ENCODE measurements at places on chromosomes 2 and 18.

GRCh38 chr18:21242141-21242779 lies at the start of gene GREB1L:
GREB1L (plus strand) TSS chr18:21242232; CDS start chr18:21383519, 141,287 bp downstream.
- no peak for DNase-seq

GRCh38 chr2:149038442-149039212 lies at the start of gene LYPD6B:
LYPD6B (plus strand) TSS chr2:149038699; CDS start chr2:149130949, 92,250 bp downstream.
- no peak for DNase-seq

GRCh38 chr2:171279983-171280790 lies 119.5 kb upstream of the TLK1 start:
- DNase-seq, result no peak

DNA sequence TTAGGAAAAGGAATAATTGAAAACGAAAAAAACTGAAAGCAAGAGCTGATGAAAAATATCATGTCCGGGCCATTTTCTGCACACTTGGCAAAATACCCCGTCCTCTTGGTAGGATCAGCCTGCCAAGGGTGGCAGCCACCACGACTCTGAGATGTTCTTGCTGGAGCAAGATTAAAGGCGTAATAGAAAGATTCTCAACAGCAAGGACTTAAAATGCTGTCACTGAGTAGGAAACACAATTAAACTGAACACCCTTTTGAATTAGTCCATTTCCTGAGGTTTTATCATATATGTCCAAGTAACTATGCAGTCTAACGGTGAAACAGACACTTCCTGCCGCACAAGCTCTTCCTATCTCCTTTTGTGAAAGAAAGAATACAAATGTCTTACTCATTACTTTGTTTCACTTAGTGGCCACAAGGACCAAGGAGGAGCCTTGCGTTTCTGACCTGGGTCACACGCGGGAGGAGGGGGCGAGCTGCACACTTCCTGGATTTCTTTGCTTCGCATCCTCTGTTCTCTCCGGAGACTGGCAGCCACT lies 222.7 kb downstream of the PIEZO2 start:
- no peak for DNase-seq

DNA sequence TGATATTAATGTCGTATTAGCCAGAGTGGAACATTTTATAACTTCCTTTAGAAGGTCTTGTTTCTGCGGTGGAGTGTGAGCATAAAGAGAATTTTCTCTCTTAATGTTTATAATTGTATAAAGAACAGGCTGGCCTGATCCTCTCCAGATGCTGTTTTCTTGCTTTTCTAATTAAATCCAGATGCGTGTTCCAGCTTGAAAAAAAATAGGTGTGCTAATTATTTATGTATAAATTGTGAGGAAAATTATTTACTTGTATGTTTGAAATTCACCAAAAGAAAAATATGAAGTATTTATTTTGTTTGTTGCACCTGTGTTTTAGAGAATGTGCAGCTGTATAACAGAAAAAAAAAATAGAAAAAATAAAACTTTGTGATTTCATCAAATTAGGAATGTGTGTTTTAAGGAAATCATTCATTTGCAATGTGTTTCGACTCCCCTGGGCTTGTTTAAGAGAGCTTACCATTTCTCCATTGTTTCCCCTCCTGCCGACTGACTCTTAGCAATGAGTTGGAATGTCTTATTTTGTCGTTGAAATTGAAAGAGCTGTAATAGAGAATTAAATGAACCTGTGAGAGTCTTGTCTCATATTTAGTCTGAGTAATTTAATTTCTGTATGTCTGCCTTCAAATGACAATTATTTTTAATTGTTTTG lies 220.1 kb upstream of the NXPH2 start:
- no peak for DNase-seq

DNA sequence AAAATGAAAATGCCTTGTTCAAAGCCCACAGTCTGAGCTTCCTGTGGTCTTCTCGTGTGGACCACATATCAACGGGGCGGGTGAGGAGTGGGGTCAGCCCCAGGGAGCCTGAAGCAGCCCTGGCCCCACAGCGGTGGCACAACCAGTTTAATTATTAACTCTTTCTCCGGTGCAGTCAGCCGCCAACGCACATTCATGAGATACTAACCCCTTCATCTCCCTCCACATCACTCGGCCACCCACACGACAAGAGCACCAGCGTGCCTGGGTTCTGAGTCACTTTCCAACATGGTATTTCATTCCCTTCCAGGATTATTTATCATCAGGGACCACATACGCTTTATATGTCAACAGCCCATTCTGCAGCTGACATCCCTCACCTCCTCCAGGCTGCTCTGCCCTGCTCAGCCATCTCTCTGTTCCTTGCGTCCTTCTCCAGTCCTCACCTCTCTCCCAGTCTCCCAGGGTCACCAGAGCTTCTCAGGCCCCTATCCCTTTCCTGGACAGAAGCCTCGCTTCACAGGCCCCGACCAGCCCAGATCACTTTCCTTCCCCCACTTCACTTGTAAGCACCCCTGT lies 48.0 kb upstream of the ID2 start:
- DNase-seq, result no peak

GRCh38 chr2:33222309-33222708 lies 254.1 kb upstream of the RASGRP3 start:
- DNase-seq, result no peak

DNA sequence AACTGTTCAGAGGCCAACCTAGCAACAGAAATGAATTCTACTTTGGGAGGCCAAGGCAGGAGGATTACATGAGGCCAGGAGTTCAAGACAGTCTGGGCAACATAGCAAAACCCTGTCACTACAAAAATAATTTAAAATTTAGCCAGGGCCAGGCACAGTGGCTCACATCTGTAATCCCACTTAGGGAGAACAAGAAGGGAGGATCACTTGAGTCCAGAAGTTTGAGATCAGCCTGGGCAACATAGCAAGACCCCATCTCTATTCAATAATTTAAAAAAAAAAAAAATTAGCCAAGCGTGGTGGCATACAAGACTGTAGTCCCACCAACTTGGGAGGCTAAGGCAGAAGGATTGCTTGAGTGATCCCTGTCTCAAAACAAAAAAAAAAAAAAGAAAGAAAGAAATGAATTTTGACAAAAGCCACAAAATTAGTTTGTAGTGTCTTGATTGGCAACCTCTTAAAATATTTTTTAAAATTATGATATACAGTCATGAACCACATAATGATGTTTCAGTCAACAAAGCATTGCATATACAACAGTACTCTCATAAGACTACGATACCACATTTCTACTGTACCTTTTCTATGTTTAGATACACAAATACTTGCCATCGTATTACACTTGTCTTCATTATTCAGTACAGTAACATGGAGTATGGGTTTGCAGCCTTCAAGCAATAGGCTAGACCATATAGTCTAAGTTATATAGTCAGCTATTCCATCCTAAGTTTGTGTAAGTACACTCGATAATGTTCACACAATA lies 130.7 kb downstream of the ZFP36L2 start:
- no peak for DNase-seq

- no peak for DNase-seq
These were observed 28.4 kb downstream of the NFATC1 start for GRCh38 chr18:79424008-79424565.

DNA sequence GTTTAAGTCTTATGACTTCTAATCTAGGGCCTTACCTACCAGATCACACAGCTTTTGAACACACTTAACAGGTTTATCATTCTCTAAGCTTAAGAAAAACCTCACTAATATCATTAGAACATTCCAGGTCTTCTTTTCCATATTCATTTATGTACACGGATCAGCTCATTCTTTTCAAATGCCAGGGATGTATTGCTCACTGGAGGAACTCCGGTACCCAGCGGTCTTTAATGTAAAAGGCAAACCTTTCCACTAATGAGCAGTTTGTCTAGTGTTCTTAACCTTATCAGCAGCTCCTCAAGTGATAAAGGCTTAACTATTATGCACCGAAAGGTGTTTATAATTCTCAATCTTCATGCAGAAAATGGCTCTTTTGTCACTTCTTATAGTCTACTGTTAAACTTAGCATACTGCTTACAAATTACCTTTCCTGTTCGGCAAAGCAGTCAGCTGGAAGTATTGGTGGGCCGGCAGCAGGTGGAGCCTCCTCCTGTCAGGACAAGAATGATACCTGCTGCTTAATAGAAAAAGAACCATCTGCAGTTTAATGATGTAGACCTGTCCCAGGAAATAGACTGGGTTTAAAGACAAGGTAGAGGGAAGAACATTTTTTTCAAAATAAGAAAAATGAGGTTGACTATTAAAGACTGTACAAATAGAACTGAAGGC lies 142.7 kb downstream of the FIGN start:
- no peak for DNase-seq

DNA sequence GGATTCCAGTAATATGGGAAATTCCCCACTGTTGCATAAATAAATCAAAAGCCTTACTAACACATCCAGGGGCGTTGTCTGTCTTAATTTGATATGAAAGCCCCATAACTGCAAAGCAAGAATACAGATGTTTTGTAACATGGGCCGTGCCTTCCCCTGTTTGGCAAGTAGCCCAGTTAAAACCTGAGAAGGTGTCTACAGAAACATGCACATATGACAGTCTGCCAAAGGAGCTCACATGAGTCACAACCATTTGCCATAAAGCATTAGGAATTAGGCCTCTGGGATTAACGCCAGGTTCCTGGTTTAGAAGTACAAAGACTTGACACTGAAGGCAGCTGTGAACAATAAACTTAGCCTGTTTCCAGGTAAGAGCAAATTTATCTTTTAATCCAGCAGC lies 43.1 kb upstream of the LONRF2 start:
- DNase-seq, result no peak

DNA sequence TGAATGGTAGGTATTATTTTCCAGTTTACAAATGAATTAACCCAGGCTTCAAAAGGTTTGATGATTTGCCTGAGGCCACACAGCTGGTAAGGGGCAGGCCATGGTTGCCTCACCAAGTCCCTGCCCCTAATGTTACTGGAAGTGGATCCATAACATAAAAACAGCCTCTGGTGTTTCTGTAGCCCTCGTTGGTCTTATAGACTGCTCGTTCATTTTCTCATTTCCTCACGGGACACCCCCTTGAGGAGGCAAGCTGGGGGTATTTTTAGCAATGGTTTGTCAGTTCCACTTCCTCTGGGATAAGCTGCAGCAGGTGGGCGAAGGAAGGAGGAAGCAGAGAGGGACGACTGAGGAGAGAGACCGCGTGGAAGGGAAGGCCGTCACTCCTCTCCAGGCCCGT lies 32.9 kb upstream of the NDUFV2 start:
- DNase-seq, result no peak
